PC-3 (cell line): ENCODE measurements at places on chromosomes 3 and 15. TPM values are rescaled to one million over a fixed set of nuclear protein-coding genes. Genes with fewer than 3 reads are reported as not detected.

GRCh38 chr3:13205567-13206143, 132.4 kb upstream of the IQSEC1 start:
- no peak for DNase-seq
- H3K4me1 ChIP-seq, result no peaks in the 10 kb centered on the region

DNA sequence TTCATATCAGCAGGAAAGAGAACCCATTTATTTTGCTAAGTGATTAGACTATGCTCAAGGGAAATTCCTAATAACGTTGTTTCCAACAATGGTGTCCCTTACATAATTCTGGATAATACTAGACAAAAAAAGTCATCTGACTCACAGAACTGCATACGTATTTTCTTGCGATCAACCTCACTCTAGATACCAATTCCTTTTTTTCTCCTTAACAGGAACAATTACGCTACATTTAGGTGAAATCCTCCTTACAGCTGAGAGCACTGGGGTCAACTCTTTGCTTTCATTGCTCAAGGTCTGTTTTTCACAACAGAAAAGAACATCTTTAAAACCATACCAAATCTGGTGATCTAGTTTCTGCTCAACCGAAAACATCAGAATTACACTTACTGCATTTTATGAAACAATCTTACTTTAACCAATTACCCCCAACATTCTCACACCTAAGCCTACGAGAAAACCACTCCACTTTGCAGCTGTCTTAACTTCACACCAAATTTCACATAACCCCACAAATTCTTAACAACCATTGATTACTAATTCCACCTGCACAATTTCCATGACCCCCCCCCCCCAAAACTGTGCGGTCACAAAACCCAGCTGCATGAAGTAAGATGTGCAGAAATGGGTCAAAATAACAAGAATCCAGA, 61.2 kb upstream of the ICE2 start:
- H3K36me3 ChIP-seq, result no peaks in the 10 kb centered on the region
- H3K4me3 ChIP-seq, result no peak overlapping the region
- DNase-seq, result no peak
- H3K27me3 ChIP-seq, result no peaks in the 10 kb centered on the region
- H3K27ac ChIP-seq, result no peak overlapping the region

GRCh38 chr3:197503652-197504051, 52.1 kb downstream of the BDH1 start:
- H3K27ac ChIP-seq, result no peak overlapping the region
- no peaks in the 10 kb centered on the region for H3K27me3 ChIP-seq
- H3K36me3 ChIP-seq, result no peaks in the 10 kb centered on the region
- H3K4me3 ChIP-seq, result no peak overlapping the region

DNA sequence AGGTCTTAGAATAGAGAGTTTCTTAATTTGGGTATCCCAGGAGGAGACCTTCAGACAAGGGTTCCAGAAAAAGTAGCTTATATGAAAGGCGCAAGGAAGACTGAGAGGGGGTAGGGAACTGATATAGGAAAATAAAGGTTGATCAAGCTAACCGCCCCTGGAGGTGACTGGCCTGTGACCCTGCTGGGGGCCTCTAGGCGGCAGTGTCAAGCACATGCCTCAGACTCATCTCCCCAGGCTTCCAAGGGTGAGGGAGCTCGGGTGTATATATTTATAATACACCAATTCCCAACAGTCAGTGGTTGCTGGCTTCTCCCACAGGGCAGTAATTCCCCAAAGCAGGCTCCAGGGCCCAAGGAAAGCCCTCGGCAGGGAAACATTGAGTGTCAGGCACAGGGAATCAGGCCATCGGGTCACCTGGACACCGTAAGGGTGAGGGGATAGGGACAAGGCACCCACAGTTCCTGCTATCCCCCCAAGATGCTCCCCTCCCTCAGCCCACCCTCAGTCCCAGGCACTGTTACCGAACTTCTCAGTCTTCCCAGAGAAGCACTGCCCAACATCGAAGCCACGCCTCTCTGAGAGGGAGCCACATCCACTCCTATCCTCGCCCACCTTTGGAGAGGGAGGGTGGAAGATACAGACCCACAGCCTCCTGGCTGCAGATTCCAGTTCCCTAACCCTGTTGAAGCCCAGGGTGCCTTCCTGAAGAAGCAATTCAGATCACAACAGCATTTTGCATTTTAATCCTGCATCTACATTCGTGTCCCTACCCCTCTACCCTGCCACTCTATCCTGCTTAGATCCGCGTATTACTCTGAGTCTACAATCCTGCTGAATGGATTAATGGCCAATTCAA, 19.5 kb upstream of the CAV3 start:
- H3K4me3 ChIP-seq, result no peak overlapping the region
- peaks cover 14% of the 10 kb centered on the region for H3K4me1 ChIP-seq
- no peak overlapping the region for H3K27ac ChIP-seq

DNA sequence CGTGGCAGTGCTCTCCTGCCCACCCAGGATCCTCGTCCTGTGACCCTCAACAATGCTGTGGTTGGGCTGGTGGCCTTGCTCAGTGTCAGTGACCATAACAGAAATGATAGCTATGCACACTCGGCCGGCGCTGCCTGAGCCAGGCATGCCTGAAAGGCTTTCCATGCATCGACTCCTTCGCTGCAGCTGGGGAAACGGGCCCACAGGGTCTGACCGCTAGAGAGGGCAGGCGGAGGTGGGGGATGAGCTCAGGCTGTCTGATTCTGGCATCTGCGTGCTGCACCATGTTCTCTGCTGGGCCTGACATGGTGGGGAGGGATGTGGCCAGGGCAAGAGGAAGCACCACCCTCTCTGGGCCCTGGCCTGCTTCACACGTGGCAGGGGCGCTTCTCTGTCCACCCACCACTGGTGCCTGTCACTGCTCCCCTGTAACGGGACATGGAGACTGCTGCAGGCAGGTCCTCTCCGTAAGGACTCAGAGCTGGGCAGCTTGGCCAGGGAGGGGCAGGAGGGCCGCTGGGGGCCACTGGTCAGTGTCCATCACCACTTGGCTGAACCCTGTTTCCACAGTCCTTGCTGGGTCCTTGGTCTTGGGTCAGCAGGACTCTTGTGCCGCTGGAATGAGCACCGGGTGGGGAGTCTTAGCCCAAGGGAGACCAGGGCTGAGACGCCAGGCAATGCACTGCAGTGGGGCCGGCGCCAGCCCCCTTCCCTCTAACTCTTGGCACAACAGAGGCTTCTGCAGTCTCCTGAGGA, 64.1 kb upstream of the RPL32 start:
- H3K27ac ChIP-seq, result no peak overlapping the region
- H3K36me3 ChIP-seq, result peaks cover 14% of the 10 kb centered on the region

GRCh38 chr3:125695688-125696087, 100.4 kb upstream of the OSBPL11 start:
- H3K4me3 ChIP-seq, result no peak overlapping the region
- H3K27me3 ChIP-seq, result no peaks in the 10 kb centered on the region
- no peak for DNase-seq
- H3K36me3 ChIP-seq, result no peaks in the 10 kb centered on the region
- H3K27ac ChIP-seq, result no peak overlapping the region

DNA sequence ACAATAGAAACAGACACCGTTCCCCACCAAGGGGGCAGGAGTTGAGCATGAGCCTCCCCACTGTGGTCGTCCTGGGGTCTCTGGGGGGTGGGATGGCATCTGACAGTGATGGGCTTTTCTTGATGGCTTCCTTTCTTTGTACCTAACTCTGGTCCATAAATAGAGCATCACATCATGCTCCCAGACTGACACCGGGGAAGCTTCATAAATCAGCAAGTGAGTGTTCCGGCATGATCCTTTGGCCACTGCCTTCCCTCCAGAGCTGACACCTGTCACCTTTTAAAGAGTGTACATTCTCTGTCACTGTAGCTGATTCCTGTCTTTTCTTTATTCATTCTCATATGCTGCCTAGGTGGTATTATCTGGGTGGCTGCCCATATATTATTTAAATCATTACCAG, 129.9 kb downstream of the ROBO2 start:
- H3K4me1 ChIP-seq, result no peaks in the 10 kb centered on the region
- H3K36me3 ChIP-seq, result no peaks in the 10 kb centered on the region
- DNase-seq, result no peak
- no peak overlapping the region for H3K4me3 ChIP-seq

SMAD6 gene
- total RNA-seq, result 19.9 and 21.8 TPM in 2 replicates

PRSS50 gene
- total RNA-seq, result not detected in 2 replicates

GRCh38 chr3:167120828-167121227, 259.3 kb downstream of the ZBBX start:
- H3K4me3 ChIP-seq, result no peak overlapping the region
- no peak overlapping the region for H3K27ac ChIP-seq
- H3K27me3 ChIP-seq, result no peaks in the 10 kb centered on the region
- H3K36me3 ChIP-seq, result no peaks in the 10 kb centered on the region
- peaks cover 4% of the 10 kb centered on the region; the same call in 1 of the 2 replicates for H3K4me1 ChIP-seq
- no peak for DNase-seq

DNA sequence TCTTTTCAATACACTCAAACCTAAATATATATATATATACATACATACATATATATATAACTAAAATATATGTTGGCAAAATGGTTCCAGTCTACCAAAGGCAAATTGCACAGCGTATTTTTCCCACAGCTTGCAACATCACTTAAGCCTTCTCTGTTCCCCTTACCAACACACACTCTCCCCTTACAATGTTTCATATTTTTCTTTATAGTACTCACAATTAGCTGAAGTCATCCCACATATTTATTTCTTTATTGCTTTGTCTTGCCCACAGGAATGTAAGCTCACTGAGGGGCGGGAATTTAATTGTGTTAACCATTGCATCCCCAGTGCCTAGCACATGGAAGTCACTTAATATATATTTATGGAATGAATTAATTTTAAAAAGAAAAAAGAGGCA, 288.3 kb downstream of the ULK4 start:
- no peak for DNase-seq
- H3K36me3 ChIP-seq, result no peaks in the 10 kb centered on the region
- H3K4me3 ChIP-seq, result no peak overlapping the region
- H3K4me1 ChIP-seq, result no peaks in the 10 kb centered on the region

DNA sequence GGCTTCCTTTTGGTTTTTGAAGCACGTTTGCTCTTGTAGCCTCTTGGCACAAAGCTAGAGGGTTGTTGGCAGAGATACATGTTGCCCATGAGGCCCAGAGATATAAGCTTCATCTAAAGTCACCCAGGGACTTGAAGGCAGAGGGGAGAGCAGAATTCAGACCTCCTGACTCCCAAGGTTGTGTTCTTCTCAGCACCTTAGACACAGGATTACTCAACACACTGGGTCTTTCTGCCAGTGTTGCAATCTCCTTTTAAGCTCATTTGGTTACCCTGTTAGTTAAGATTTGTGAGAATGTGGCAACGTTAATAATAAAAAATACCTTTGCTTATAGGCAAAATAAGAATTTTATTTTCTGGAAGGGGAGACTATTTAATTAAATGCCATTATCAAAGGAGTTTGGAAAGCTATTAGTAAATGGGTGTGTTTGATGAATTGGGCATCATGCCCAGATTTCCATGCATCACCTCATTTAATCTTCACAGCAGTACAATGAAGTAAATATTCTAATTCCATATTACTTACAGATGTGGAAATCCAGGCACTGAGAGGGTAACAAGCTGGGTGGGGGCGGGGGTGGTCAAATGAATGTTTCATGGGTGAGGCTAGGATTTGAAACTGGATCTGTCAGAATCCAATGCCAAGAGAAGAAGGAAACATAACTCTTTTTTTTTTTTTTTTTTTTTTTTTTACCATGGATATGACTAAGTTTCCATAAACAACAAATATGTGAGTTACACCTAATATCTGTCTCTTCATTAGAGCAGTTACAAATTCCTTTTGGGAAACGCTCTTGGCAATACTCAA, 183.3 kb downstream of the NR1D2 start:
- H3K36me3 ChIP-seq, result no peaks in the 10 kb centered on the region
- DNase-seq, result peak; percentile 66
- no peak overlapping the region for H3K27ac ChIP-seq
- H3K4me1 ChIP-seq, result peaks cover 20% of the 10 kb centered on the region

- no peaks in the 10 kb centered on the region for H3K4me1 ChIP-seq
- H3K27ac ChIP-seq, result no peak overlapping the region
- no peaks in the 10 kb centered on the region for H3K36me3 ChIP-seq
- H3K4me3 ChIP-seq, result no peak overlapping the region
These were observed 32.3 kb downstream of the PDZRN3 start for GRCh38 chr3:73592154-73593144.

DNA sequence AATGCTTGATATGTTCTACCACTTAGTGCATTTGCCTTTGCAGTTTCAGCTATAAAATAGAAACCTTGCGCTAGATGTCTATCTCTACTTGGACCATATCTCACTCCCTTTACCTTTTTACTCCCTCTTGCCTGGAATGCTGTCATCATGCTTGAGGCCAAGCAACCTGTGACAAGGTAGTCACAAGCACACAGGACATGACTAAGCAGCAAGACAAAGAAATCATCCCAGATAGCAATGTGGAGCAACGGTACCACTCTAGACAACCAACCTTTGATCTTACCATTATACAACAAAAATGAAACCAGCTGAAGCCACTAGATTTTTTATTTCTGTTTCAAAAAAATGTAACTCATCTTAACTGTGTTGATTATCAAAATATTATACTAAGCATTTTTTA, 50.5 kb upstream of the SPSB4 start:
- no peaks in the 10 kb centered on the region for H3K4me1 ChIP-seq
- no peaks in the 10 kb centered on the region for H3K36me3 ChIP-seq
- peak; percentile 22 for DNase-seq
- no peak overlapping the region for H3K4me3 ChIP-seq

- H3K27me3 ChIP-seq, result no peaks in the 10 kb centered on the region
- H3K4me3 ChIP-seq, result peak overlapping the region; percentile 69
- DNase-seq, result peak; percentile 68
- peak overlapping the region; percentile 73 for H3K27ac ChIP-seq
- peaks cover 7% of the 10 kb centered on the region for H3K36me3 ChIP-seq
- peaks cover 31% of the 10 kb centered on the region for H3K4me1 ChIP-seq
These were observed 612 bp upstream of the TBL1XR1 start for GRCh38 chr3:177197727-177198460.

- no peaks in the 10 kb centered on the region for H3K4me1 ChIP-seq
- no peak overlapping the region for H3K27ac ChIP-seq
- DNase-seq, result no peak
- H3K36me3 ChIP-seq, result peaks cover 32% of the 10 kb centered on the region
- H3K4me3 ChIP-seq, result no peak overlapping the region
These were observed 48.6 kb upstream of the DUSP7 start for GRCh38 chr3:52104684-52105640.

GRCh38 chr15:90201130-90201943, at the start of gene SEMA4B:
SEMA4B (plus strand) TSS chr15:90201330; CDS start chr15:90201579, 249 bp downstream.
- peak; percentile 58 for DNase-seq
- H3K27me3 ChIP-seq, result no peaks in the 10 kb centered on the region
- peaks cover 39% of the 10 kb centered on the region for H3K4me1 ChIP-seq
- H3K27ac ChIP-seq, result peak within 1 kb of the TSS; percentile 82
- peaks cover 24% of the 10 kb centered on the region for H3K36me3 ChIP-seq
- H3K4me3 ChIP-seq, result peak within 1 kb of the TSS; percentile 100

CELF6 gene
- total RNA-seq, result not detected in 2 replicates

- no peak for DNase-seq
- no peak overlapping the region for H3K27ac ChIP-seq
- H3K4me3 ChIP-seq, result no peak overlapping the region
- no peaks in the 10 kb centered on the region for H3K36me3 ChIP-seq
These were observed 1237.9 kb downstream of the ROBO2 start for GRCh38 chr3:78277801-78278200.

CLDN1 gene
- total RNA-seq, result 6.8 and 9.6 TPM in 2 replicates

DNA sequence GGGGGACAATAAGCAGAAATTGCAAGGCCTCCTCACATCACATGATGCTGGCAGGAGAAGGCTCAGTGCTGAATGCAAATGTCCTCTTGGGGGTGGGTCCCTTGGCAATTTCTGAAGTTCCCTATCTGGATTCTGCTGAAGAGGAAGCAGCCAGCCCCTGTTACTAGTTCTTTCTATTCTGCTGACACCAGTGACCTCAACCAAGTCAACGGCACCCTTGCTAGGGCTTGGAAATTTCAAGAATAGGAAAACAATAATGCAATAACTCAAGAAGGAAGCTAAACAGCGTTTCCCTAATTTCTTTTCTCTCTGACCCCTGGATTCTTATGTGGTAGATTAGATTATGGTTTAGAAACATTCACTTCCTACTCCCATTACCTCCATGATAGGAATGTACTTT, 46.2 kb upstream of the FOXP1 start:
- H3K4me1 ChIP-seq, result no peaks in the 10 kb centered on the region
- no peak overlapping the region for H3K27ac ChIP-seq
- no peaks in the 10 kb centered on the region for H3K27me3 ChIP-seq
